Stimulated activated CD4-positive, alpha-beta T cell treated with anti-CD3 and anti-CD28 coated beads, TNF-alpha, amount 100 ng/mL, for 4 hours (primary cell): ENCODE measurements at places on chromosomes 6 and 20.

- no peak for DNase-seq
These were observed 124.5 kb upstream of the SAMD5 start for GRCh38 chr6:147384029-147384428.

DNA sequence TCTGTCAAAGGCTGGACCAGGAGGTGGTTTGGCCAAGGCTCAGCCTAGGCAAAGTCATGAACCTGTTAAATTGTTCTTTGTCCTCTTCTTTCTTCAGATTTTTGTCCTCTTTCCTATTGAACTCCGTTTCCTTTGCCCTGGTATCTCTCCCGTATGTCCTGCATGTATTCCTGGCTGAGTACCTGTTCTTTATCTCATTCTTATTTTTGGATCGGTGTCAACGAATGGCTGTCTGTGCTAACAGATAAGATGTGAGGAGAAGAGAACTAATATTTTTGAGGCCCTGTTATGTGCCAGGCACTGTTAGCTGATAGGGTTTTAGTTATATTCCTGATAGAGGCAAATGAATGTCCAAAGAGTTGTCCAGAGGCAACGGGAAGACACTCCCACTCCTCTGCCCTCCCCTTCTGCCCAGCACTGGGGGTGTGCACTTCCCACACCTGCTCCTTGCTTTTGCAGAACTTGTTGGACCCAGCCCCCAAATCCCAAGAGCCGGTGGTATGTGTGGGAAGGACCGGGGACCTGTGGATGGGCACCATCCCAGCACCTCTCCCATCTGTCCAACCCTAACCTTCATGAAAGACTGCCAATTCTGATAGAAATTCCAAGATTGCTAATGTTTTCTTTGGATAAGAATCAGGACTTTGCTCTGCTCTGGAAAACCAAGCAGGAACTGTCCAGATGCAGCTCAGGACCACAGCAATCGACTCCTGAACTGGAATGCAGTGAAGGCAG is 20.6 kb downstream of the MMP24OS start:
- no peak for DNase-seq

GRCh38 chr6:30063315-30063714 is 2.2 kb downstream of the POLR1H start:
- DNase-seq, result no peak

- DNase-seq, result no peak
These were observed 404.4 kb downstream of the BMP2 start for GRCh38 chr20:7171911-7172310.

DNA sequence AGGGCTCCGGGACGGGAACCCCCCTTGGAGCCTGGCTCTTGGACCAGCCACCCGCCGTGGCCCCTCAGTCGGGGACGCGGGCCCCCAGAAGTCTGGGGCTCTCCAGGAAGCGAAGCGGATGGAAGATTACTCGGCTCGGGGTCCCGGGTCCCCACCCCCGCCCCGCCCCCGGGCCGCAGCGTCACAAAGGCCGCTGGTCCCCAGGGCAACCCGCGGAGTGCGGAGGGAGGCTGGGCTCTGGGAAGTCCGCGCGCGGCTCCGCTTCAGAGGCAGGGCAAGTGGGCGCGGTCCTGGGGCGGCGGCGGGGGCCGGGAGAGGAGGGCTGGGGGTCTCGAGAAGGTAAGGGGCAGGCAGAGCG is at the start of gene FNDC11:
Gene FNDC11, plus strand, starts transcription at position 227 of the 358 bp plus-strand sequence. CDS start 1,505 bp downstream, outside the sequence.
- peak; percentile 27 for DNase-seq

DNA sequence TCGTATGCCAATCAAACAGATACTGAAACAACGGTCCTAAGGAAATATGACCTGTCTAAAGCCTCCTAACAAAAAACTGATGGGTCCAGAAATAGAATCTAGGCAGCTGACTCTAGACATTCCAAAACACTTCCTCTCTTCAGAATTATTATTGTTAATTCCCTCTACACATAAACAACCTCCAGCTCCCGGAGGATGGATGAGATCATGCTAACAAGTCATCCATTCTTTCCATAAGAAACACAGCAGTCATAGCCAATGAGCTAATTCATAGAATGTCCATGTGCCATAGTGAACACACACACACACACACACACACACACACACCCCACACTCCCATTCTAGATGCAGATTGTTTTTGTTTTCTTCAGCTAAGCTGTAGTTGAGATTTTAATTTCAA is 44.3 kb downstream of the HDGFL1 start:
- no peak for DNase-seq

DNA sequence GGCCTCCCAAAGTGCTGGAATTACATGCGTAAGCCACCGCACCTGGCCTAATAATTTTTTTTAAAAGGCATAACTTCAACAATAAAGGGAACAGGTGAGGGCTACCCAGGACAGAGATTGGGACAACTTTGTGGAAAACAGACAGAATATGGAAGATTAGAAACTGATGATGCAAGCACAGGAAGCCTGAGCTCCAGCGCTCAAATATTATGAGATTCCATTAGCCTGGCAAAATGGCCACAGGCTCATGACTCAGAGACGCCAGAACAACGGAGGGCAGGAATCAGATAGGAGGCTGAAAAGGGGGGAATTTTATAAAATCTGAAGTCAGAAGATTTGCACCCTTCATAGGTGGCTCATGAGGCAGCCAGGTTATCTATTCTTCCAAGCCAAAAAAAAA is 103.1 kb upstream of the MRPS10 start:
- DNase-seq, result no peak

DNA sequence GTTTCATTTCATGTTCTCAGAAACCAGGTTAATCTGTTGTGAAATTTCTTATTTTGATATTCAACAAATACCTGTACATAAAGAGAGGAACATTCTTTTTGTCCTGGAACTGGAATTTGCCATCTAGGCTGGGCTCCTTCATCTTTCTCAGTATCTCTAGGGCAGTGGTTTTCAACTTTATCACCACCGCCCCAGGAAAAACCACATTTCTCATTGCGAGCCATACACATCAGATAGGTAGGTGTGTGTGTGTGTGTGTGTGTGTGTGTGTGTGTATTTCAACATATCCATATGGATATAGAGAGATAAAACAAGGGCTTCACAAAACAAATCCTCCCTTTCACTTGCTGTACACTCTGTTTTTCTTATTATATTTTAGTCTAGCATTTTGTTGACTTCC is 24.1 kb downstream of the BFSP1 start:
- no peak for DNase-seq

GRCh38 chr20:11229772-11230171 is 556.0 kb upstream of the JAG1 start:
- no peak for DNase-seq

DNA sequence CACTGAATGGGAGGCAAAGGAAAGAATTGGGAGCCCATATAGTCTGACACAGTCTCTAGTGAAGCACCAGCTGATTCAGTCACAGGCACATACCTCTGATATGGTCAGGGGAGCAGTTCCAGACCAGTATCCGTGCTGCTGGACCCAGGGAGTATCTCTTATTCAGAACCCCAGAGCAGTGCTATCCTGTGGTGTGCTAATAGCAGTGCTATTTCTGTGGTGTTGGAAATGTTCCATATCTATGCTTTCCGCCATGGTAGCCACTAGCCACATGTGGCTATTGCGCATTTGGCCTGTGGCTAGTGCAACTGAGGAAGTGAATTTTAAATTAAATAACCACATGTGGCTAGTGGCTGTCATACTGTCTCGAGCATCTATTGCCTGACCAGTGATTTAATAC is 11.0 kb downstream of the SCUBE3 start:
- no peak for DNase-seq

DNA sequence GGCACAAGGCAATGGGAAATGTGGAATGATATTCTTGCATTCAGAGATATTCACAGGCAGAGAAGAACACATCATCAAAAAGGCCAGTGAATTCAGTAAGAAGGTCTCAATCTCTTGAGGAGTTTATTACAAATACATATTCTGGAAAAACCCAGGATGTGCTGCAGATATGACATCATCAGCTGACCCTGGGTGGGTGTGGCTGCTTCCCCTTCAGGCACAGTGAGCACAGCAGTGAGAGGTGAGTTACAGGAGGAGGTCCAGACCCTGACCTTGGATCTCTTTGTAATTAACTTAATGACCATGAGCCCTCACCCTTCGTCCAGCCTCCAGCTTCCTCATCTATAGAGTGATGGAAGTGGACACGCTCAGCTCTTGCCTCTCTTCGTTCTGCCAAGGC is 147.5 kb upstream of the SYNDIG1 start:
- no peak for DNase-seq

- DNase-seq, result no peak
These were observed 744 bp downstream of the RIOK1 start for GRCh38 chr6:7390226-7390878.

DNA sequence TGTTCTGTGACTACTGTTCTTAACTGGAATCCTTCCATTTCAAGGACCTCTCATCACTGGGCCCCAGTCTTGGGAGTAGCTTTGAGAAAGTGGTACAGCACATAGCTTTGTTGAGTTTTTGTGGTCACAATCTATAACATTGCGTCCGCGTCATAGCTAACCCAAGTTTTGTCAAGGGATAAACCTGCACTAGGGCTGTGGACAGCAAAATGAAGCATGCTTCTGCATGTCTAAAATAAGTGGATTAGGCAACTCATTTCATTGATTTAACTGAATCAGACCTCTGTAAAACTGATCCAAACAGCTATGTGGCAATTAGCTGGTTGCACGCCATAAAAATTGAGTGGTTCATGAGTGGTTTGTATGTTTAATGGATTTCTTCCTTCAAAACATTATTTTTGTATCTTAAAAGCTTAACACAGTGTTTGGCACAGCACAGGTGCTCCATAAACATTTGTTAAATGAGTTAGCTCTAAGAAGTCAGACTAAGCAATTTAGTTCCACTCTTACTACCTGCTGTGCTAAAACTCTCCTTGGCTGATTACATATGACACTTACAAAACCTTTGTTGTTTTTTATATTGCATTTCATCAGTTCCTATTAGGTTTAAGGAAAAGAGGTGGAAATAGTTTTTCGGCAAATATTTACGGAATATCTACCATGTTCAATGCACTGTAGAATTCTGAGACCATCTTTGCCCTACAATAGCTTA is 160.3 kb upstream of the ATXN1 start:
- no peak for DNase-seq

- no peak for DNase-seq
These were observed 4.3 kb downstream of the NANP start for GRCh38 chr20:25619514-25619913.

DNA sequence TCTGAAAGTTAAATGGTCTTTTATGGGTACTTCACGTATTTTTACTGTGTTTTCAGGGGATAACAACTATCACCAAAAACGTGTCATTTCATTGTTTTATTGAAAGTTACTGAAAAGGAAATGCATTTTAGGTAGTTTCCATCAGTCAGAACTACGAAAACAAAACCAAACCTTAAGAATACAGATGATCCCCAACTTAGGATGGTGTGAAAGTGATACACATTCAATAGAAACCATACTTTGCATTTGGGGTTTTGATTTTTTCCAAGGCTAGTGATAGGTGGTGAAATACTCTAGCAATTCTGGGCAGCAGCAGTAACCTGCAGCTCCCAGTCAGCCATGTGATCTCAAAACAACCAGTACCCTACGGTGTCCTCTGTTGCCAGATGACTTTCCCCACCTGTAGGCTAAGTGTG is 25.9 kb upstream of the EFHC1 start:
- no peak for DNase-seq

DNA sequence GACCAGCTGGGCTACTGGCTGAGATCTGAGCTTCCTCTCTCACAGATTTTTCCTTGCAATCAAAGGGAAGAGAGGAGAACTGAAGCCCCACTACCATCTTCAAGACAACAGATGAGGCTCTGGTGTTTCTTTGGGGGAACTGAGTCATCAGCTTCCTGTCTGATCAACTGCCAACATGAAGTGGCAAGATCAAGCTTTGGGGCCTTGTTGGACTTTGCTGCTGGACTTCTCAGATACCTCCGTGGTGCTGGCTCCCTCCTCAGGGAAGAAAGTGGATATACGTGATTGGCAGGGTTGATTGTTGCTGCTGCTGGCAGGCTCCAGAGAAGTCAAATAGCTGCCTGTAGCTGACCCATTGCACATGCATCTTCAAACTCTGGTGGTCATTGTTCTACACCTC is 3.6 kb upstream of the TOX2 start:
- DNase-seq, result no peak

DNA sequence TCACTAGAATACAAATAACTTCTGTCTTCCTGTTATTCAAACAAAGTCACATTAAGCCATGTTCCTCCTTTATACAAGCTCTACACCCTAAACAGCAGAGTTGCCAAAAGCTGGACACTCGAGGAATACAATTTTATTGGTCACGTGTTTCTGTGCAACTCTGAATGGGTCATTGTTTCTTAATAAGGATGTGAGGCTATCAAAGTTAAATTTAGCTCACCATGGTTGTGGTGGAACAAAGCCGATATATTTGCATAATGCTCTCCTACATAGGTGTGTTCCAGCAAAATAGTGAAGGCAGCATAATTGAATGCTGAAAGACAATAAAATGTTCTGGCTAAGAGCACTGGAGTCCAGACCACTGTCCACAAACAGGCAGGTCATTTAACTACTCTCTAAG is 36.9 kb upstream of the CD2AP start:
- DNase-seq, result no peak

DNA sequence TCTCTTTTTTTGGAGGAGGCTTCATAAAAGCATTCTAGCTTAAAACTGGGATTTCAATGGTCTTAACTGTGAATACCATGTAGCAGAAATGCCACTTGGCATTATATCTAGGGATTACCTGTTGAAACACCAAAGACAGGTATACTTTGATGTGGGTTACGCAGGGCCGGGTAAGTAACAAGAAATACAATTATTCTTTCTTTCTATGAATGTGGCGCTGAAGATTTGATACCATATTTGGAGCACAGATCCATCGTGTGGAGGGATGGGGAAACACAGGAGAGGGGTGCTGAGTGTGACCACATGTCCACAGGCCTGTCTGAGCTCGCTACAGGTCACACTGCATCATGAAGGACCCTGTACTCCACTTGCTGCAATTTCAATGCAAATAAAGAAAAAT is 257.8 kb downstream of the GMPR start:
- no peak for DNase-seq

DNA sequence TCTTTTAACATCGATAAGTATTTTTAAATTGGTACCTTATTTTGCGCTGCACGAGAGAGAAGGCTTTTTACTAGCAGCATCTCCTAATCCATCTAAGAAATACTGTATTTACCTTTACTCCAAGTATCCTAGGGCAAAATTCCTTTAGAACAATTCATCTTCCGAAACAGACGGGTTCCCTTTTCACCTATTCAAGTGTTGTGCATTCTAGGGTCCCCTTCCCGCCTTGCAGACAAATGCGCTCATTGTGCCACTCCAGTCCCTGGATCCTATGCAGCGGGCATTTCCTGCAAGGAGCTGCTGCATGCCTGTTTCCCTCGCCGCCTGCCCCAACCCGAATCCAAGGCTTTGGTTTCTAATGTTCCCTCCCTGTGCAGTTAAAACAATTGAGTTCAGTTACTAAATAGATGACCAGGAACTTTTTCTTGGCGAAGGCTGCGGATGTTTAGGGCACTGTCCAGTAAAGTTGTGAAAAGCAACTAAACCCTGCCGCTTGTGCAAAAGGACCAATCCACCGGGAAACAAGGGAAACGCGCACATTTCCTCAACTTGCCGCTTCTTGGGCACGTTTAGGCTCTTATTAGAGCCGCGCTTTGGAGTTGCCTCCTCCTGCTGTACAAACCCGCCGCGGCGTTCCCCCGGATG is 556 bp upstream of the SCAF8 start:
- no peak for DNase-seq

- no peak for DNase-seq
These were observed 231.9 kb downstream of the PKHD1 start for GRCh38 chr6:51855310-51856082.

GRCh38 chr6:82097676-82098075 is 149.9 kb downstream of the IBTK start:
- DNase-seq, result no peak

- no peak for DNase-seq
These were observed 136.9 kb downstream of the PREX1 start for GRCh38 chr20:48690888-48691287.

GRCh38 chr20:10312111-10312510 is 93.5 kb downstream of the SNAP25 start:
- no peak for DNase-seq
